ENCODE measurements at places on chromosomes 3 and 15. TPM values are rescaled to one million over a fixed set of nuclear protein-coding genes. Genes with fewer than 3 reads are reported as not detected.

DNA sequence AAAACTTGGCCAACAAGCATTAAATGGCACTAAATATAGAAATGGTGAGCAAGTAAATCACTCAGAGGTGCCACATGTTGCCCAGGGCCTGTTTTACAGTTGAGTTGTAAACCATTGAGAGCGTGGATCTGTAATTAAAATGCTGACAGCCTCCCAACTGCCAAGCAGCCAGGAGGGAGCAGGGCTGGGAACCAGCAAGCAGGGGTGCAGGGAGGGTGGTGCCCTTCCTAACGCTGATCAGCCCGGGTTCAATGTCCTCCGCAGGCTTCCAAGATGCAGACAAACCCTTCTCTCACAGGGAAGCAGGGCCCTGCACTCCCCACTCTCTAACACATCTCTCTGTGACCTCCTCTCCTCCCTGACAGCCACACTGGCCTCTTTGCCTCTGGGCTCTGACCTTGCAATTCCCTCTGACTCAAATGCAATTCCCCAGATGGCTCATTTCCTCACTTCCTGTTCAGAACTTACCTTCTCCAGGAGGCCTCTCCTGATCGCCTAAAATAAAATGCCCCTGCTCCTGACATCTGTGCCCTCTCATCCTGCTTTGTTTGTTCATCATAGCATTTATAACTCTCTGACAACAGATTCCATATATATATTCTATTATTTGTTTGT, 40.0 kb downstream of the WNT7A start:
- H3K4me3 ChIP-seq, result no peak overlapping the region
- H3K4me1 ChIP-seq, result no peaks in the 10 kb centered on the region
- no peaks in the 10 kb centered on the region for H3K27me3 ChIP-seq
- no peak overlapping the region for H3K27ac ChIP-seq
- no peak for DNase-seq

SCN5A gene
- total RNA-seq, result 1.2 TPM

GRCh38 chr3:129375099-129375498, 53.3 kb downstream of the EFCAB12 start:
- H3K4me3 ChIP-seq, result no peak overlapping the region
- H3K27me3 ChIP-seq, result no peaks in the 10 kb centered on the region
- no peaks in the 10 kb centered on the region for H3K36me3 ChIP-seq
- no peak for DNase-seq
- no peaks in the 10 kb centered on the region for H3K4me1 ChIP-seq

POPDC2 gene
- total RNA-seq, result 4.2 TPM

- H3K4me3 ChIP-seq, result no peak overlapping the region
- no peaks in the 10 kb centered on the region for H3K27me3 ChIP-seq
- H3K36me3 ChIP-seq, result no peaks in the 10 kb centered on the region
- no peak for DNase-seq
- H3K4me1 ChIP-seq, result no peaks in the 10 kb centered on the region
Observed at GRCh38 chr15:81286621-81287121, 37.3 kb downstream of the STARD5 start.

DNA sequence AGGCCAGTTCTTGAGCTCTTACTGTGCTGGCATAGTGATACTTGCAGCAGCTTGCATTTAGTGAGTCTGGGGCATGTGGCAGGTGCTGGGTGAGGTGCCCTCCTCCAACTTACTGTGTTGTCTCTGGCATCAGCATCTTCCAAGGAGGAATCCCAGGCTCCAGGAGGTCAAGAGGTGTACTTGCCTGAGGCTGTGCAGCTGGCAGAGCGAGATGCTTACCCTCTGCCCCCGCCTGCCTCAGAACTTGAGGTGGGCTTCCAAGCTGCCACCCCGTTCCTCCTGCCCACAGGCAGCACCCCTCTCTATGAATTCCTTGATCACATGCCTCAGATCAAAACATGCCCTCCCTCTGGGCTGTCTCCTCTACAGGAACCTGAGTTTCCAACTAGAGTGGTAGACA, 86.0 kb downstream of the EEFSEC start:
- no peak for DNase-seq
- H3K27me3 ChIP-seq, result no peaks in the 10 kb centered on the region
- no peak overlapping the region for H3K27ac ChIP-seq
- no peaks in the 10 kb centered on the region for H3K4me1 ChIP-seq

RSRC1 gene
- 56.4 TPM for total RNA-seq

CYP11A1 gene
- total RNA-seq, result not detected

NDN gene
- total RNA-seq, result 45.0 TPM

DNA sequence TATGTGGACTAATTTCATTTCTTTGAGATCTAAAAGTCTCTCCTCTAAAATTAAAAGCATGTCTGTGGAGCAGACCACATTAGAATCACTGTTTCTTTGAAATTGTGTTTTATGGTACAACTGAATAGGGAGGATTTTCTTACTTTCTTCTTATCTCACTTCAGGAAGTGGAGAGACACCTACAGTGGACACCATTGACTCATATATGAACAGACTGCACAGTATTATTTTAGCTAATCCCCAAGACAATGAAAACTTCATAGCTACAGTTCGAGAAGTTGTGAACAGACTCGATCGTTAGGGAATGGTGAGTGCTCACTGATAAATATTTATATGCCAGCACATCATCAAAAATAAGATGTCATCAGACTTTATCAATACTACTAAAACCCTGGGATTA, 58.3 kb downstream of the HMG20A start:
- H3K27ac ChIP-seq, result no peak overlapping the region
- DNase-seq, result no peak
- H3K27me3 ChIP-seq, result no peaks in the 10 kb centered on the region
- H3K4me1 ChIP-seq, result peaks cover 31% of the 10 kb centered on the region
- peaks cover 16% of the 10 kb centered on the region for H3K36me3 ChIP-seq

DNA sequence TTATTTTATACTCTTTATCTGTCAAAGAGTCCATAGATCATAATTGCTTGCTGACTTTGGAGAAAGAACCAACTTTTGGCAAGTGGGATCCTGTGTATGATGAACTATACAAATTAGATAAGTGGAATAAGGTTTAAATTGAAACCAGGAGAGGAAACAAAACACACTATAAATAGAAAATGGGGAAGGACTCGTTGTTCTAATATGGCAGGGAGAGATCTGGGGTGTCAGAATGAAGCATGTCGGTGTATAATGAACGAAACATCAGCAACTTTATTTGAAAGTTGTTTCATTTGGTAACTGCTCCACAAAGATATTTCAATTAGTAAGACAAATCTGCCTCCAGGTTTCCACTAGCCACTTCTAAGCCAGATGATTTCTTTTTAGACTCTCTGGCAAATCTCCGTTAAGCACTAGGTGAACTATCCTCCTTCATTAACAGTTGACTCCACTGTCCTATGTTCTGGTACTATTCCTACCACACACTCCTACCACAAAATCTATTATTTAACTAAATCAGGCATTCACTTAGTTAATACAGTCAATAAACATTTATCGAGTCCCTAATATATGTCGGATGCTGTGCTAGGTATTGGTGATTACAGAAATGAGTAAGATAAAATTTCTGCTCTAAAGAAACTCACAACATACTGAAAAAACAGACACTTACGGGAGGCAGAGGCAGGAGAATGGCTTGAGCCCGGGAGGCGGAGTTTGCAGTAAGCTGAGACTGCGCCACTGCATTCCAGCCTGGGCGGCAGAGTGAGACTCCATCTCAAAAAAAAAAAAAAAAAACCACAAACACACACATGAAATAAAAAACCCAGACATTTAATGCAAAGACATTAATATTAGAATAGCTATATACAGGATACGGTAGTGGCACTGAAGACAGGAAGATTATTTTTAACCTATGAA, 20.1 kb downstream of the SLC15A2 start:
- no peak overlapping the region for H3K4me3 ChIP-seq
- H3K36me3 ChIP-seq, result no peaks in the 10 kb centered on the region
- DNase-seq, result peak; percentile 4
- H3K27me3 ChIP-seq, result no peaks in the 10 kb centered on the region

DNA sequence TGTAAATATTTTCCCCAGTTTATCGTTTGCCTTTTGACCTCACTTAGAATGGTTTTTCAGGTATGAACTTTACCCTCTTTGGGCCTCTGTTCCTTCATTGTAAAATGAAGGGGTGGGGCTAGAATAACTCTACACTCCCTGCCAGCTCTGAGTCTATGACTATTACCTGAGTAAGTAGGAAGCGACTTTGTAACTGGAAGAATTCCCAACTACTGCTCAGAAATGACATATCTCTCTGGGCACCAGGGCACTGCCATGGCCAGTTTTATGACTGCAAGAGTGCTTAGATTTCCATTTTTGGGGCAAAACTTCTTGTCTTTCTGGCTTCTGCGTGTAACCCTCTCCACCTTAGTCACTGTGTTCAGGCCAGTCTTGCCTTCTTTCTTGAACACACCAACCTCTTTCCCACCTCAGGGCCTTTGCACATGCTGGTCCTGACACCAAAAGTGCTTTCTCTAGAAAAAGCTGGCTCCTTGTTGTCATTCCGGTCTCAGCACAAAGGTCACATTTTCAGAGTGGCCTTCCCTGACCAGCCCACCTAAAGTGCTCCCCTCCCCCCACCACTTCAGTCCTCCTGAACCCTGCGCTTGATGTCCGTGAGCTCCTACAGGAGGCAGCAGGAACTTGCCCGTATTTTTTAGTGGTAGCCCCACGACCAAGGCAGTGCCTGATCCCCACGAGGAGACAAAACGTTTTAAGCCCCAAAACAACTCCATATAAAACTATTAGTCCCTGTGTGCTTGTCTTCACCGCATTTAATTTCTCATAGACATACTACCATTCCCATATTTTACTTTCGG, 25.6 kb downstream of the CDCP1 start:
- no peaks in the 10 kb centered on the region for H3K4me1 ChIP-seq
- no peak overlapping the region for H3K4me3 ChIP-seq
- H3K36me3 ChIP-seq, result no peaks in the 10 kb centered on the region
- H3K27me3 ChIP-seq, result no peaks in the 10 kb centered on the region
- no peak for DNase-seq

SLC22A14 gene
- total RNA-seq, result not detected

- no peaks in the 10 kb centered on the region for H3K27me3 ChIP-seq
- H3K27ac ChIP-seq, result no peak overlapping the region
- DNase-seq, result peak; percentile 68
- peaks cover 55% of the 10 kb centered on the region for H3K36me3 ChIP-seq
- H3K4me3 ChIP-seq, result no peak overlapping the region
Observed at GRCh38 chr3:45957586-45957985, 14.3 kb downstream of the CXCR6 start.

CNTN4 gene
- total RNA-seq, result 33.9 TPM

DNA sequence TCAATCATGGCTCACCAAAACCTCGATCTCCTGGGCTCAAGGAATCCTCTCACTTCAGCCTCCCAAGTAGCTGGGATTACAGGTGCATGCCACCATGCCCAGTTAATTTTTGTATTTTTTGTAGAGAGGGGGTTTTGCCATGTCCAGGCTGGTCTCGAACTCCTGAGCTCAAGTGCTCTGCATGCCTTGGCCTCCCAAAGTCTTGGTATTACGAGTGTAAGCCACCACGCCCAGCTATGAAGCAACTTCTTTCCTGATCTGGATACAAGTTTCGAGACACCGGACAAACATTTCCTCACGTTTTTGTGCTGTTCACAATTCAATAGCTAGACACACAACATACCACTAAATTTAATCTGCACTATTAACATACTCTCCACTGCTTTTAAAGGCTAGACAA, 3.4 kb upstream of the SYNM start:
- H3K36me3 ChIP-seq, result no peaks in the 10 kb centered on the region
- peaks cover 14% of the 10 kb centered on the region for H3K4me1 ChIP-seq
- H3K27me3 ChIP-seq, result no peaks in the 10 kb centered on the region
- DNase-seq, result no peak
- H3K4me3 ChIP-seq, result no peak overlapping the region

DNA sequence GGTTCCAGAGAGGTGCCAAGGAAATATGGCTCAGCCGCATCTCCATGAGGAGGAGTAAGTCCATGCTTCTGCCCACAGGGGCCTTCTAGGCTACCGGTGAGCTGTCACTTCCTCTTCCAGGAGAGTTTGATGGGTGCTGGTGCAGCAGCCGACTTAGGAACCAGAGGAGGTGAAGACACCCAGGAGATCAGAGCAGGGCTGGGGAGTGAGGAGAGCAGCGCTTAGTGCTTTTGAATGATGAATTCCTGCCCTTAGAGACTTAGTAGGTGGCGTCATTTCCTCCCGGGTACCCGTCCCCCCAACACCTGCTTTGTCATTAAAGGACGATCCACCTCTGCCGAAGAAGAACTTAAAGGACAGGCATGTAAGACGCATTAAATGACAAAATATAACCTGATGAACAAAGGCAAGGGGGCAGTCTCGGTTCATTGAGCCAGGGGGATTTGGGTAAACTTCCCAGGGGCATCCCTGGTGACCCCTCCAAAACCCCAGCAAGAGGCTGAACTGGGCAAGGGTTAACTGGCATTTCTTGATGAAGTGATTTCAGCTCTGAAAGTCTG, 67.6 kb downstream of the HES1 start:
- DNase-seq, result no peak
- peak overlapping the region; percentile 17 for H3K4me3 ChIP-seq
- H3K27ac ChIP-seq, result peak overlapping the region; percentile 72
- no peaks in the 10 kb centered on the region for H3K27me3 ChIP-seq
- peaks cover 67% of the 10 kb centered on the region for H3K4me1 ChIP-seq
- H3K36me3 ChIP-seq, result no peaks in the 10 kb centered on the region

DPH3 gene
- 20.2 TPM for total RNA-seq

DNA sequence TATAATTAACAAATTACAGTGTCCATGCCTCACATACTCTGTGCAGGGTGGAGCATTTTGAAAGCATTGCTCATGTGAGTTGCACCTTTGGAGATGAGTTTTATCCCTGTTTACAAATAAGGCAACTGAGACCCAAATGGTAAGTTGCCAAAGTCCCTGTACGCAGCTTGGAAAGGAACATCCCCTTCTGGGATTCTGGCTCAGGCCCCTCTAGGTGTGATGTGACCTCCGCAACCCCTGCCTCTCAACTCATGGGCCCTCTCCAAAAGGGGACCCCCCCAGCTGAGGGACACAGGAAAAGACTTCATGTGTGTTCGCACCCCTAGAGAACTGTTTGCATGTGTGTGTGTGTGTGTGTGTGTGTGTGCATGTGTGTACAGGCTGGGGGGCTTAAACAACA, 25.3 kb downstream of the PRR20G start:
- DNase-seq, result no peak
- H3K4me3 ChIP-seq, result no peak overlapping the region
- no peaks in the 10 kb centered on the region for H3K36me3 ChIP-seq
- no peaks in the 10 kb centered on the region for H3K4me1 ChIP-seq

RCCD1 gene
- total RNA-seq, result 8.9 TPM

DNA sequence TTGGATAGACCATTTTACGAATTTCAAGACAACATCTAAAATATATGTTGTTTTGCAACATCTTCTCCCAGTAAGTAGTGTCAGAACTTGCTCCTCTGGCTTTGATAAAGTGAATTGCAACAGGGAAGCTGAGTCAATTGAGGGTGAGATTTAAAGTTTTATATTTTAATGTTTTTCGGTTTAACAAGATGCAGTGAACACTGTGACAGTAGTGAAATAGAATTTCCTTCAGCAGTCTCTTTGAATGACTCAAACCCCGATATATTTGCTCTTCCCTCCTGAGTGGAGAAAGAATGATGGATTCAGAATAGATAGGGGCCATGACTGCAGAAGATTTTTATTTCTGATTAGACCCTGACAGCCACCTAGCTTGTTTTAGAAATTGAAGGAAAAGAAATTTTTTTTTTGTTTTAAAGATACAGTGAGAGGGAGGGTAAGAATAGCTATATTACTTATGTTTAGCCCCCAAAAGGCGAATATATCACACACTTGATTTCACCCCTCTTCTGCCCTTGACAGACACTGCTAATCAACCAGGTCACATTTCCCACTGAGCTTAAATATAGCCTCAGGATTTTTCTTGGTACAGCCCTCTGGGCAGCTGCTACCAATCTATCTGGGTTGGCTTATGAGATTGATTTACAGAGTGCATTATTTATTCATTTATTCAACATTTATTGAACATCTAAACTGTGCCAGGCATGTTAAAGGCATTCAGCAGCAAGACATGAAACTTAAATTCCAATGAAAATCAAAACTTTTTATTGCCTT, 183.3 kb upstream of the ADAMTS9 start:
- no peaks in the 10 kb centered on the region for H3K27me3 ChIP-seq
- no peak overlapping the region for H3K27ac ChIP-seq
- no peak for DNase-seq
- H3K4me1 ChIP-seq, result no peaks in the 10 kb centered on the region
- H3K36me3 ChIP-seq, result no peaks in the 10 kb centered on the region

IGSF11 gene
- total RNA-seq, result 0.56 TPM
